ENCODE measurements at places on chromosomes 7 and 10.

- peak; percentile 63 for DNase-seq
These were observed 48.6 kb downstream of the FAM20C start for GRCh38 chr7:240887-241421.

DNA sequence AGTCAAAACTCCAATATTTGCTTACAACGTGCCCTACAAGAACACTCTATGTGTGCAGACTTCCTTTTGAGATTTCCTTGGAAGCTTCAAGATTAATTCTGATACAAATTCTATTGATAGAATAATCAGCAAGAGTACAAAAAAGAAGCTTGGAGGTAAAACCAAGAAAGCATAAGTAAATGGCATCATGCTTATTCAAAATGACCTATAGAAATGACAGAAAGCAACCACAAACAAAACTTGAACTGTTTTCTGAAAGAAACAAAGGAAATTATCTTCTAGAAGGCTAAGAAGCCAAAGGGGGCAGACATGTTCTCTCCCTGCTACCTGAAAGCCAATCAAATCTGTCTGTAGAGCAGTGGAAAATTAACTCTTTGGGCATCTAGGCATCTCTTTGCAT, 73.0 kb downstream of the CTNNA3 start:
- no peak for DNase-seq

DNA sequence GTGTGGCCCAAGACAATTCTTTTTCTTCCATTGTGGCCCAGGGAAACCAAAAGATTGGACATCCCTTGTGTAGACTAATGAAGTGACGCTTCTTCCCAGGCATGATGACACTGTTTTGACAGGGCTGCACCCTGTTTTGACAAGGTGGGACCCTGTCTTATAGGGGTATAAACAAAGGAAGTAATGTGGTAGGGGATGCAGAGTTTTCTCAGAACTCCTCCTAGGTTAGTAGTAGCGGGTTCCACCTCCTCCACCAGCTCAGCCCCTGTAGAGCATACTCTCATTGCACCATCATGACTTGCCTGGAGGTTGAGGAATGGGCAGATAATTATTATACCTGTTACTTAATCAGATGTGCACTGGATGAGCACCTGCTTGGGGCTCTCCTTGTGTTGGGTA, 123.1 kb downstream of the CCNY start:
- DNase-seq = no peak

DNA sequence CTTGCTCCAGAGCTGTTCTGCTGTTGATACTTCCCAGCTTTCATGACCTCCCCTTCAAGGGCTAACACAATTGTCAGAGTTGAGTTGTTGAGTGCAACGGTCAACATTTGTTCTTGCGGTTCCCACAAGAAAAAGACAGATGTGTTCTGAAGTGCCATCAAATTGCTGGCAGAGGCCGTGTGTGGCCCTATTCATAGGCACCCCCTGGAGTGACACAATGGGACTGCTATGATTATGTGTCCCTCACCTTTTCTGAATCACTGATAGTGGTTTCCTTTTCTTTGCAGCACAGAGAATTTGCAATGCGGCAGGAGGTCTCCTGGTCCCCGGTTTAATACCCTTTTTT, 5.8 kb upstream of the IGFBP1 start:
- DNase-seq = no peak

DNA sequence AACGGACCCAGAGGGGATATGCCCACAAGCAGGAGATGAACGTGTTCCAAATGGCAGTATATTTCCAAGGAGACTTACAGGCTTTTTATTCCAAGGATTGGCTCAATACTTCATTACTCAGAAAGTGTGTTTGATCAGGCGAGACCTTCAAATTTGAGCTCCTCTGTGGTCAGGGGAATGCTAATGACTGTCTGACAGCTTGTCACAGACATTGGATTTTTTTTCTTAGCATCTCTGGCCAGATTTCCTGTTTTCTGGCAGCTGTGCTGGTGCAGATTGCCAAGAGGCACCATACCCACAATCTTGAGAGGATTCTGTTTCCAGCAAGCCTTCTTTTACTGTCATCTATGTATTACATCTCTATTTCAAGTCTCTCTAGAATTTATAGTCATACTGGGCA, 93.8 kb downstream of the C1GALT1 start:
- peak; percentile 81 for DNase-seq

DNA sequence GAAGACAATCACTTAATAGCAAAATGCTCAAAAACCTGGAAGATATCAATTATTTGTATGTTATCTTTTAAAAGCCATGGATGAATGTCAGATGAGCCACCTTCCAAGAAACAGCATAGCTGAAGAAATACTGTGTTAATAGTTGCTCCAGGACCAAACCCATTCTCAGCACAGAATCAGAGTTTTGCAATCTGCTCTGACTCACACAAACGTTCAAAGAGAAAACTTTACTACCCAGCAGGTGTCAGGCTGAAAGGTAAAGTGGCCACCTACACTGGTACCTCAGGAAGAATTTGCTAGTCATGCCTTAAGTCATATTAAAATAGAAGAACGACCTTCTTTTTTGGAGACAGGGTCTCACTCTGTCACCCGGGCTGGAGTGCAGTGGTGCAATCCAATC, 526.5 kb downstream of the PARD3 start:
- DNase-seq = peak; percentile 85

- peak; percentile 85 for DNase-seq
These were observed 32.8 kb upstream of the RHEB start for GRCh38 chr7:151552352-151553028.

GRCh38 chr10:75070961-75071428, 40.5 kb upstream of the SAMD8 start:
- peak; percentile 46 for DNase-seq

All from renal cortical epithelial cell (primary cell).